ENCODE measurements at places on chromosomes 7 and 10.

DNA sequence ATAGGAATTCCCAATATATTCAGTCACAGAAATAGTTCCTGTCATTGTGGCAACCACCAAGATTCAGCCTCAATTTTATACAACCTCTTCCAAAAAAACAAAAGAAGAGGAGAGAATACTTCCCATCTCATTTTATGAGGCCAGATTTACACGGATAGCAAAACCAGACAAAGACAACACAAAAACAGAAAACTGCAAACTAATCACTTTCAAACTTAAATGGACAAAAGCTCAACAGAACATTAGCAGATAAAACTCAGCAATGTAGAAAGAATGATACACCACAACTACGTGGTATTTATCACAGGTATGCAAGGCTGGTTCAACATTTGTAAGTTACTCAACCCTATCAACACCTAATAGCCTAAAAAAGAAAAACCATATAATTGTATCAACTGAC, 22.0 kb downstream of the PEX1 start:
- no peak for DNase-seq

GRCh38 chr10:86944031-86944419, 13.4 kb downstream of the MMRN2 start:
- no peak for DNase-seq

GRCh38 chr10:33937036-33937730, 602.7 kb upstream of the NRP1 start:
- no peak for DNase-seq

GRCh38 chr10:9668411-9668810, 1349.3 kb upstream of the CELF2 start:
- no peak for DNase-seq

DNA sequence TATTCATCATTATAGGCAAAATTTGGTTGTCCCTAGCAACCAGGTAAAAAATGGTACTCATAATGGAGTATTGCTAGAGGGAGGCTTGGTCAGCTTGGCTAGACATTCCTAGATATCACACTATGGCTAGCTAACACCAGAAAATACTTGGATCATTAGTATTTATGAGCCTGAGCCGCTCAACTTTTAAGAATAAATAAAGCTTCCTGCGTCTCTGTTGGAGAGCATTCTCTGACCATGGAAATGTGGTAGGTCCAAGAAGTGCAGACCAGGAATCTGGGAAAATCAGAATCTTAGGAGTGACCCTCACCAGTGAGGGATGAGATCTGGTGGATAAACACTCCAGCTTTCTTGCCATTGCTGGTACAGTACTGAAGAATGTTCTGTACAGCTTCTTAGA, 157.6 kb upstream of the AGR3 start:
- no peak for DNase-seq
